CD4-positive, alpha-beta T cell treated with Interleukin-17A for 1 hour (primary cell): ENCODE measurements at places on chromosomes 1 and 21.

DNA sequence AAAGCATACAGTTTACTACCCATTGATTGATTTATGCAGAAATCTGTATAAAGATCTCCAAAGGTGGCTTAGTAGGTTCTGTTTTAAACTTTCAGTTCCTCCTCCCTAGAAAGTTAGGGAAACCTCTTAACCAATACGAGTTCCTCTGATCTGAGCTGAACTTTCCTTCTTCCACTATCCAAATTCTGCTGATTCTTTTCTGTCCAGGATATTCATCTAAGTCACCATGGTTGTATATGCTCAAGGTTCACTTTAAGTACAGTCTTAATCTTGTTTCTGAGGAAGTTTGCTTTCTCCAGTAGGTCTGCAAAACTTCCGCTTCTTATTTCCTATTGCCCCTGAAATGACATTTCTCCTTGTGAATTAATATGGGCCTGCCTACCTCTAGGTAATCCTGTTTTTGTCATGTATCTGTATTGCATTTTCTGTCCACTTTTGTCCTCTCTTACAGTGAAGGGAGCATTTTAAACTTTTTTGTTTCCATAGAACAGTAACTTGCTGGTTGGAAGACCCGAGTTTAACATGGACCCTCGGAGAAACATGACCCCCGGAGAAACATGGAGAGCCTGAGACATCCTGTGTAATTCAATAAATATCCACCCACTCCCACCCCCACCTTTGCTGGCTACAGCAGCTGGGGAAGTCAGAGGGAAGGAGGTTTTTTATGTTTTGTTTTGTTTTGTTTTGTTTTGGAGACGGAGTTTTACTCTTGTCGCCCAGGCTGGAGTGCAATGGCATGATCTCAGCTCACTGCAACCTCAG is 16.7 kb upstream of the TUT4 start:
- DNase-seq: no peak

GRCh38 chr1:157163273-157164127 is 25.3 kb upstream of the ETV3 start:
- peak; percentile 73 for DNase-seq

- DNase-seq: no peak
Measured at GRCh38 chr21:36695671-36696389, 3.1 kb upstream of the SIM2 start.

GRCh38 chr1:181906631-181907030 is 154.9 kb downstream of the ZNF648 start:
- DNase-seq: no peak

- no peak for DNase-seq
Measured at GRCh38 chr1:199170711-199171110, 531.9 kb downstream of the PTPRC start.

- no peak for DNase-seq
Measured at GRCh38 chr1:914891-915280, 8.8 kb upstream of the SAMD11 start.

GRCh38 chr1:1302951-1303509 is 4.7 kb downstream of the ACAP3 start:
- DNase-seq: no peak

DNA sequence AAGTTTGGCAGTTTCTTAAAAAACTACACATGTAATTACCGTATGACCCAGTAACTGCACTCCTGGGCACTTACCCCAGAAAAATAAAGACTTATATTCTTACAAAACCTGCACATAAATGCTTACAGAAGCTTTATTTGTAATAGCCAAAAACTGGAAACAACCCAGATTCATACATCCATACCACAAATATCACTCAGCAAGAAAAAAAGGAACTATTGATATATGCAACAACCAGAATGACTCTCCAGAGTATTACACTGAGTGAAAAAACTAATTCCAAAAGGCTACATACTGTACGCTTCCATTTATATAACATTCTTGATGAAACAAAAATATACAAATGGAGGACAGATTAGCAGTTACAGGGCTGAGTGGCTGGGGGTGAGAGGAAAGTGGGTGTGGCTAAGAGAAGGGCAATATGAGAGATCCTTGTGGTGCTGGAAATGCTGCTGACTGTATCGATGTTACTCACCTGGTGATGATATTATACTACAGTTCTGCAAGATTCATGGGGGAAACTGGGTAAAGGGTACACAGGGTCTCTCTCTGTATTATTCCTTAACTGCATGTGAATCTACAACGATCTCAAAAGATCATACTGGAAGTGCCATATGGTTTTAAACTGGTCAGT is 96.0 kb upstream of the GNG4 start:
- no peak for DNase-seq

GRCh38 chr1:56578963-56579875 is at the start of gene PLPP3:
PLPP3 (minus strand) TSS chr1:56579563; CDS start chr1:56579016, 547 bp downstream.
- DNase-seq: no peak

- no peak for DNase-seq
Measured at GRCh38 chr21:45026826-45027225, 47.6 kb upstream of the ADARB1 start.

GRCh38 chr1:241459186-241459802 is 60.3 kb downstream of the FH start:
- no peak for DNase-seq

DNA sequence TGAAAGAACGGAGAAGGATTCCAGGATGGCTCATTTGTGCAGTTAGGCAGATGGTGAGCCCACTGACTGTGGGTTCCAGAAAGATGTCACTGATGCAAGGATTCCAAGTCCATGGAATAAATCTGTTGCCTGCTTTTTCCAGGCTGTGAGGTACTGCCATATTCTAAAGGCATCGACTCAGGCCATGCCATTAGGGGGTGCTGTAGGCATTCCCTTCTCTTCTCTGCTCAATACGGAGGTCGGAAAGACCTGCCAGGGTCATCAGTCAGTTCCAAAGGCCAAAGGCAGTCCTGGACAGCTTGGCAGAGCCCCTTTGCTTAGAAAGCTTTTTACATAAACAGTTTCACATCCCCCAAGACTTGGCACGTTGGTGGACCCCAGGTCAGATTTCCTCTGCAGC is 31.7 kb upstream of the TMEM125 start:
- peak; percentile 9 for DNase-seq

DNA sequence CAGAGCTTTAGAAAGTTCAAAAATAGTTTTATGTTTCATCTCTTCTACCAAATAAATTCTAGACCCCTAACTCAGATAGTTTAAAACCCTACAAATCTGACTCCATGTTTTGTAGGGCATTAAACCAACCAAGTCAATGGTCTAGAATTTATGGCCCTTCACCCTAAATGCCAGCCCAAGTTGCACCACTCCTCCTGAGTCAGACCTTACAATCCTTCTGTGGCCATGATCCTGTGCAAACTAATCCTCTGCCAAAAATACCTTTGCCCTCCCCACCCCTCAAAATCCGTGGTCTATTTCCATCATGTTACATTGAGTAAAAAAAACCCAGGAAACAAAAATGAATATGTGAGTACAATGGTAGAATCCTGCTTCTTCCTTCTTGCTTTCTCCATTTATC is 179.3 kb downstream of the NR5A2 start:
- no peak for DNase-seq

DNA sequence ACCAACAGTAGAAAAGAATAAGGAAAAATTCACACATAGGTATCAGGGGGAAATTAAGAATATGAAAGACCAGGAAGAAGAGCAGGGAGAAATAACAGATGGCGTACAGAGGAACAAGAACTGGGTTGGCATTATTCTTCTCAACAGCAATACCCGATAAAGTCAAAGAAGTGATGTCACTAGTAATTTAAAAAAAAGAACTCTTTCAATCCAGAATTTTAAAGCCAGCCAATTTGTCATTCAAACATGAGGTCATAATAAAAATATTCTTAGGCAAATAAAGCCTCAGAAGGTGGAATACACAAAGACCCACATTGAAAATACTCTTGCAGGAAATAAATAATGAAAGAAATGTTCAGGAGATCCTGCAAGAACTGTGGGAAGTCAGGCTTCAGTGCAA is 8.8 kb downstream of the NCMAP start:
- DNase-seq: no peak

DNA sequence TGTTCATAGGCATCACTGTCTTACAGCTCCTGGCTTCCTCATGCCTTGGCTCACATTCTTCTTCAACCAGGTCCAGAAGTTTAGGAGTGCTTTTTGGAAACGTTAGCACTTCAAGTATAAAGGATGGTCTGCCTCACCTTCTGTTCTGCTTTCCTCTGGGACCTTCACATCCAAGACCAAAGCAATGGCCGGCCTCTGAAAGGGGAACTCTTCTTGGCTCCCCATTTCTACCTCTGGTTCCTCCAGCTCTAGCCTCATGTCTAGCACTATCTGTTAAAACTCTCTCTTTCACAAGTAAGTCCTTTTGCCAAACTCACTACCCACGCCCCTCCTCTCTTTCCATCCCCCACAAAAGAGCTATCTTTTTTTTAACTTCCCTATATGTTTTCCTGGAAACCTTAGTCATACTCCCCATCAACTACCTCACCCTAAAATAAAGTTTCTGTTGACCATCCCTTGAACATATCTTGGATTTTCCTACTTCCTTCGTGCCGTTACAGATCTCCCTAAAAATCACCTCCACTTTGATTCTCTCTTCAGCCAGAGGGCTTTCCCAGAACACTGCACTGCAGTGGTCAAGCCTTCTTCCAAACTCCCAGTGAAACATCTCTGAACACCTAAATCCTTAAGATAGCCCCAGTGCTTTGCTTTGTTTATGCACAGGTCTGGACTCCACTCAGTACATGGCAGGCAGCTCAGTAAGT is 7.9 kb downstream of the SORT1 start:
- DNase-seq: no peak
